RPMI7951 (cell line): ENCODE measurements at places on chromosomes 4 and X. TPM values are rescaled to one million over a fixed set of nuclear protein-coding genes. Genes with fewer than 3 reads are reported as not detected.

GRCh38 chrX:2705046-2705832, 14.1 kb downstream of the CD99 start:
- DNase-seq: no peak

GRCh38 chr4:81326581-81326980, 111.6 kb upstream of the PRKG2 start:
- no peak for DNase-seq

DNA sequence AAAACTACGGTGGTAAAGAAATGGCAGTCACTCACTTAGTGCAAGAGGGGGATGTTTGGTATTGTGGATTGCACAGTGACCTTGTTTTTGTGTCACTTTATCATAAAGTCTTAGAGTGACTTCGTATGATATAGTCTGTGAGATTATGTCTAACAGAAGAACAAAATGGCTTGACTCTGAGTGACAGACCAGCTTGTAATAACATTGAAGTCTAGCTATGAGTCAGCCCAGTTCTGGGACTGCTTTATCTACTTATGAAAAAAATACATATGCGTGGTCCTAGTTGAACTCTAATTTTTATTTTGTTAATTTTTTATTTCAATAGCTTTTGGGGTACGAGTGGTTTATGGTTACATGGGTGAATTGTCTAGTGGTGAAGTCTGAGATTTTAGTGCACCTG, 20.0 kb downstream of the DCLK2 start:
- no peak for DNase-seq

DNA sequence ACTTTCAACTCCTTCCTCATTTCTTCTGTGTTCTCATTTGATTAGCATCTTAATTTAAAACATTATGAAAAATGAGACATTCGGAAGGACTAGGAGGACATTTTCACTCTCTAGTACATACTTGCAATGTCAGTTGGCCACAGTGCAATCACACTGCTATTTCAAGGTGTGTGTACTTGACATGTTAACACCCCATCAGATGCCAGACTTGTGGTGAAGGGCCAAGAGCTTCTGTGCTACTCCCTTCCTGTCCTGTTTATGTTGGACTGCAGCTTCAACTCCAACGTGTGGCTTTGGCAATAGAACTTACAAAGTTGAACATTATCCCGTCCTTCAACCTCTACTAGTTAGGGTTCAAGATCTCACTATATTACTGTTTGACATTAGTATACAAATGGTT, 221.0 kb downstream of the PALLD start:
- DNase-seq: peak; percentile 28

- DNase-seq: no peak
Measured at GRCh38 chr4:159008671-159009070, 94.2 kb upstream of the RAPGEF2 start.

DNA sequence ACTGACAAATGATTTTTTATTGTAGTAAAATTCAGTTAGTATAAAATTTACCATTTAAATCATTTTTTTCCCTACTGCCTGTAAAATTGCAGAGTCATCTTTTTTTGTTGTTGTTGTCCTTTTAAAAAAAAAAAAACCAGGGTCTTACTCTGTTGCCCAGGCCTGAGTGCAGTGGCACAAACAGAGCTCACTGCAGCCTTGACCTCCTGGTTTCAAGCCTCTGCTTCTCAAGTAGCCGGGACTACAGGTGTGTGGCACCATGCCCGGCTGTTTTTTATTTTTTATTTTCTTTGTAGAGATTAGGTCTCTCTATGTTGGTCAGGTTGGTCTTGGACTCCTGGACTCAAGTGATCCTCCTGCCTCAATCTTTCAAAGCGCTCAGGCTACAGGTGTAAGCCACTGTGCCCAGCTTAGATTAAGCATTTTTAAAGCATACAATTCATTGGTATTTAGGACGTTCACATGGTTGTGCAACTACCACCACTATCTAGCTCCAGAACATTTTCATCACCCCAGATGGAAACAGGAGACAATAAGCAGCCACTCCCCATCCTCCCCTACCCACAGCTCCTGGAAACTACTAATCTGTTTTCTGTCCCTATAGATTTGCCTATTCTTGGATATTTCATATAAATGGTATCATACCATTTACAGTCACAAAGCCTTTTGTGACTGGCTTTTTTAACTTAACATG, 59.7 kb upstream of the PGRMC2 start:
- DNase-seq: no peak

DNA sequence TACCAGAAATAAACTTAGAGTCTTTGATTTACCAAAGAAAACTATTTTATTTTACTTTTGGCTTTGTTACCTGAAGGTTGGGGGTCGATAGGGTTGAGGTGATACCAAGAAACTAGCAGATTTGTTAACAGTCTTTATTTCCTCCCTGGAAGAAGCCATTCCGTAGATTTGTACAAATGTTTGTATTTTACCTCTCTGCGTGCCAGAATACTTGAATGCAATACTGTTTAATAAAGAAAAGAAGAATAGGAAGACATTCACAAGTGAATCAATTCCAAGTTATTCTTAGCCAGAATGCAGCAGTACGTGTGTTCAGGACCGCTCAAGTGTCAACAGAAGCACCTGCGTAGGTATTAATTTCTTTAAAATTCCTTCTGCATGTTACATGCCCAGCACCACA, 260.3 kb upstream of the TENM3 start:
- no peak for DNase-seq

GRCh38 chr4:1365271-1366178, 18.5 kb downstream of the UVSSA start:
- no peak for DNase-seq

DNA sequence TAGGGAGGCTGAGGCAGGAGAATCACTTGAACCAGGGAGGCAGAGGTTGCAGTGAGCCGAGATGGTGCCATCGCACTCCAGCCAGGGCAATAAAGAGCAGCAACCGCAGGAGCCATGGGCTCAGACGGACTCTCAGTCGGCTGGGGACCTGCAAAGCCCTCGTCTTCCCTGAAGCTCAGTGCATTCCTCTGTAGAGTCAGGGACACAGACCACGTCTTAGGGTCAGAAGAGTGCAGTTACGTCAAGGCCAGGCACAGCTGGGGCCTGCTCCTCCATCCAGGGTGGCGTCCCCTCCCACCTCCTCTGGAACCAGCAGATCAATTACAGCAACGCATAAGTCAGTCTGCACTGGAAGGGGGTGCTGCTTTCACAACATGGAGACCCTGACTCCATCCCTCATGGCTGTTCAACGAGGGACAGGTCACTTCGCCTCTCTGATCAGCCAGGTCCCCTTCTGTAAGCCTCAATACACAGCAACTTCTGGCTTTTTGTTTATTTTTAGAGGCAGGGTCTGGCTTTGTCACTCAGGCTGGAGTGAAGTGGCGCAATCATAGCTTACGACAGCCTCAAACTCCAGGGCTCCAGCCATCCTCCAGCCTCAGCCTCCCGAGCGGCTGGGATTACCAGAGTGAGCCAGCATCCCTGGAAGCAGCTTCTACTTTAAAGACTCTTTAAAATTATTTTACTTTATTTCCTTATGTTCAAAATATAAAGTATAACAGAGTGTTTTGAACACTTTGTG, 76.4 kb downstream of the ZFYVE28 start:
- no peak for DNase-seq

GRCh38 chr4:86218746-86219473, 140.9 kb downstream of the MAPK10 start:
- DNase-seq: no peak

DNA sequence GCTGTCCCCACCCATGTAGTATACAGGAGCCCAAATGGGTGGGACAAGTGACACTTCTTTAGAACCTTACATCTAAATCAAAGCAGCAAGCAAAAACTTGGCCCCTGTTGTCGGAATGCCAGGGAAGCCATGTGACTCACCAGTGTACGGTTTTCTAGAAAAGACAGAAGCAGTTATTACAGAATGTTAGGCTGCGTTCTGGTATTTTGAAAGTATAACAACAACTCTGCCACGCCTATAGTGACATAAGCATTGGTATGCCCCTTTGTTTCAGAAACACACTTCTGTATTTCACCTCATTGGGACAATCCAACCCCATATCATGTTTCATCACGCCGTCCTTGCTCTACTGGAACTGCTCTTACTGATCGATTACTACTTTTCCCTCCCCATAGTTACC, 14.8 kb downstream of the PDHA1 start:
- DNase-seq: no peak

- no peak for DNase-seq
Measured at GRCh38 chrX:138754861-138755260, 43.3 kb upstream of the FGF13 start.

DNA sequence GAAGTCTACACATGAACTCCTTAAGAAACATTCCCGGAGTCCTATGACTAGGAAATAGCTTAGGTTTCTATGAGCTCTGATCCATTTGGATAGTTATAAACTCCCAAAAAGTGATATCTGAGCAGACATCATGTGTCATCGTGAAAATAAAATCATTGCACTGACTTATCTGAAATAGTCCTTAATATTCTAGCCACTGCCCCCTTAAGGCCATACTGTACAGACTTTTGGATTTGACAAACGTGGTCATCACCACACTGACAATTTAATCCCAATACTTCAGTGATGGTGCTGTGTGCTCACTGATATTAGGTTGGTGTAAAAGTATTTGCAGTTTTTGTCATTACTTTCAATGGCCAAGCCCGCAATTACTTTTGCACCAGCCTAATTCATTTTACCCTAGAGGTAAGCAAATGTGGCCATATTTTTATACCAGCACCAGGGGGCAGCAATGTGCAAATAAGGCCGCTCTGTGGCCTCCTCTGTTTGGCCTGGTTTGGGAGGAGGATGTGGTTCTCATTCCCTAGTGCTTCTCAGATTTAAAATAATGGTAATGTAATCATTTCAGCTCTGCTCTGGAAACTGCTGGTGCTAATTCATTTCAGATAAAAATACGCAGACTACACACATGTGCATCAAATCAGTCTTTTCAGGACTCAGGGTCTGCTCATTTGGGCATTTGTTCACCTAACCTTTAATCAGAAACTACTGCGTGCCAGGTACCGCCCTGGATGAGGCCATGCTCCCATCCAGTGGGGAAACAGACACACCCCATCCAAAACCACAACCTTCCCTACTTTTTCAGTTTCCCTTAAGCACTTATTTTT, 196.4 kb upstream of the C1QTNF7 start:
- peak; percentile 80 for DNase-seq

DNA sequence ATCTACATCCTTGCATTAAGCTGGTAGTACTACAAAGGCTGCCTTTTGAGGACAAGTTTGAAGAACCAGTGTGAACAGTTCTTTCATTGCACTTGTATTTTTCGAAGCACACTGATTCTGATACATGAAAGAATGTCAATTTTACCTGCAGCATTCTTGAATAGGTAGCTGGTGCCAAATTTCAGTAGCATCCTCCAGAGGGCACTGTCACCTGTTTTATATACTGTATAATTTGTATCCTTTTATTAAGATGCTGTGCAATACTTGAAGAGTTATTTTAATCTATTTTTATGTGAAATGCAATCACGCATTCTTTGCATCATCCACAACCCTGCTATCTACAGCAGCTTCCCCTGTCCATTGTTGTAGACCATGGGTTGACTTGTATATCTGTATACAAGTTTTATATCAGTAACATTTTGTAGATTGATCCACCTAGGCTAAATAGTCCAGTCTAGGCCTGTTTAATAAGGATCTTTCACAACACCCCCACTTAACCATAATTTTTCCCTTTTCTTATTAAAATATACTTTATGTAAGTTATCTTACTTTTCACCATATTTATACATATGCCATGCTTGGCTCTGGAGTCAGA, 325.7 kb downstream of the PCDH7 start:
- DNase-seq: no peak

DNA sequence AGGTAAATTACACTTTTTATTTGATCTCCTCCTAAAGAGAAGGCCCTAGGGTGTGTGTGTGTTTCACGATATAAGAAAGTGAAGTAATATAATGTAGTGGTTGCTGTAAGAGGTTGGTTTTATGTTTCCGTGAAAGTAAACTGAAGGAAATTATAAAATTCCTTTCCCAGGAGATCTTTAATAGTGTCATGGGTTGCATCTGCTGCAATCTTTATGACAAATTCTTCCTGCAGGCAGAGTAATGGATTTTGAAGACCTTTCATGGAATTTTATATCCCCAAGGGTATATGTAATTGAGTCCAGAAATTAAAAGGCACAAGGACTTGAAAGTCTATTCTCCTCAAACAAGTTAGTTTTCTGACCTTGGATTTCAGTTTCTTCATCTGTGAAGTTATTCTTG, 538.6 kb downstream of the ANKRD50 start:
- DNase-seq: no peak

- DNase-seq: no peak
Measured at GRCh38 chr4:48590884-48591283, 100.8 kb downstream of the ZAR1 start.

- peak; percentile 57 for DNase-seq
Measured at GRCh38 chr4:7214359-7214758, 22.0 kb downstream of the SORCS2 start.

DNA sequence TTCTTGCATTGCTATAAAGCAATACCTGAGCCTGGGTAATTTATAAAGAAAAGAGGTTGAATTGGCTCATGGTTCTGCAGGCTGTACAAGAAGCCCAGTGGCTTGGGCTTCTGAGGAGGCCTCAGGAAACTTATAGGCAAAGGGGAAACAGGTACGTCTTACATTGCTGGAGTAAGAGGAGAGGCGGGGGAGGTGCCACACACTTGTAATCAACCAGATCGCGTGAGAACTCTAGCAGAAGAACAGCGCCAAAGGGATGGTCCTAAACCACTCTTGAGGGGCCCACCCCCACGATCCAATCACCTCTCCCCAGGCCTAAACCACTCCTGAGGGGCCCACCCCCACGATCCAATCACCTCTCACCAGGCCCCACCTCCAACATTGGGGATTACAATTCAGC, 50.6 kb upstream of the SHOX start:
- no peak for DNase-seq

DNA sequence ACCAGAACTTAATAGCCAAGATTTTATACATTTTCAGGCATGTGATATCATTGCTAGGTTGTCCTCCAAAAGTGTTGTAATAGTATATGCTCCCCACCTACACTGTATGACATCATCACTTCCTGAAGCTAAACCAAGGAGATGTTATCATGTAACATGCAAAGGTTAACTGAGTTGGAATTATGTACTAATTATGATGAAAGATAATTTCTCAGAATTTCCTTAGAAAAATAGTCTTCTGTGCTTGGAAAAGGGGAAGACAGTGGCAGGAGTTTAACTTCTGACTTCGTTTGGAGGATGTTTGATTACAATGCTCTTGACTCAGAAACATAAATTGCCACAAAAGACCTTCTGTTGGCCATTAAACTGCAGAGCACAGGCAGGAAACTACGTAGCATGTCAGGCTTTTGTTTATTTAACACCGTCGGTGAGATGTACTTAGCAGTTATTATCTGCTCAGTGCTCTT, 83.6 kb upstream of the GUCY1A1 start:
- DNase-seq: peak; percentile 54

PRKG2 gene
- total RNA-seq: not detected in 2 replicates

PALLD gene
- total RNA-seq: 40.0 and 44.5 TPM in 2 replicates
